ENCODE measurements at places on chromosomes 2 and 18.

DNA sequence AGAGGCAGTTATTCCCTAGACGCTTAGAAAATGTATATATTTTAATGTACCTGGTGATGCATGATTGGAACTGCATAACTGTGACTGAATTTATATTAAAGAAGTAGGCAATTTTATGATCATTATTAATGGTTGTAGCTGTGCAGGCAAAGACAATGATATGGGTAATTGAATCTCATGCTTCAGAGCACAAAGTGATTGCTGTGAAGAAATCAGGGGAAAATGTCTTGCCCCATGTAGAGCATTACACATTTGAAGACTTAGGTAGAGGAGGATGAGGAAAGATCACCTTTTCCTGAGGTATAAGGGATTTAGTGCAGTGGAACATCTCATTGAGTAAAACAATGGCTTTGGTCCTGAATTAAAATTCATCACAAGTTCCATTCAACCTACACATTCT lies 246.8 kb upstream of the DCC start:
- no peak for DNase-seq

DNA sequence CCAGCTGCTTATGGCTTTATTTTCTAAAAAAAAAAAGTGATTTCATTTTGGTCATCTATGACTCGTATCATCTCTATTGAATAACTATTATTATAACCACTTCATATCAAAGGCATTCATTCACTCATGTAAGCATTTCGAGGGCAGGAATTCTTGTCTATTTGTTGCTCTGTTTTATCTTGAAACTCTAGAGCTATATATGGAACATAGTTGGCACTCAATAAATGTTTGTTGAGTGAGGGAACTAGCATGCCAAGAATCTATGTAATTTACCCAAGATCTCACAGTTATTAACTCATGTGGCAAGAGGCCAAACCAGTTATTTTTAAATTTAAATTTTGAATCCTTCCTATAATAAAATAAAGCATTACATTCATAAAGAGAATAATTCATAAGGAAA lies 470.1 kb downstream of the TMX3 start:
- DNase-seq, result no peak

GRCh38 chr2:219076253-219076652 lies 15.5 kb upstream of the IHH start:
- no peak for DNase-seq

DNA sequence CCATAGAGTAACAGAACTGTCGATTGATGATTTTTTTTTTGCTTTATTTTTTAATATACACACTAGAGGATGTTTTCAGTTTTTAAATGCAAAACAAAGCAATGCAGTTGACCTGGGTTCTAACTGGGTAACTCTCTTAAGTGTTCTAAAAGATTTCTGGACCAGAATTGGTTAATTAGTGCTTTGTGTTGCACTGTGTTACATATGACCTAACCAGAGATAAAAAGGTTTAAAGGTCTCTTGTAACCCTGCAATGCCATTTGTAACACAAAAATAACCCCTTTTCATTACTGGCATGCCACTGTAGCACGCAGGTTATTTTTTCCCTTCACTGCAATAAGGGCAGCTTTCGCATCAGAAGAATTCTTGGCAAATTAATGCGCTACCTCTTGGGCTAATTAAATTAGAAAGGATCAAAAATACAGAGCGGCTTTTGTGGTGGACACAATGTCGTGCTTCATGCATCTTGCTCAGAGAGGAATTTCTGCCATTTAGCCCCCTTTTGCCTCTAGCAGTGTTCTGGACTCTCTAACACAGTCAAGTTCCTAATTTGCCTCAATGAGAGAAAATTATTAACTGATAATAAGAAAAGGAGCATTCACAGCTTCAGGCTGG lies 250.8 kb upstream of the ZEB2 start:
- no peak for DNase-seq

GRCh38 chr2:15096873-15097272 lies 464.3 kb downstream of the NBAS start:
- no peak for DNase-seq

- no peak for DNase-seq
Measured at GRCh38 chr18:64402636-64403035, 253.7 kb upstream of the LINC00305 start.

DNA sequence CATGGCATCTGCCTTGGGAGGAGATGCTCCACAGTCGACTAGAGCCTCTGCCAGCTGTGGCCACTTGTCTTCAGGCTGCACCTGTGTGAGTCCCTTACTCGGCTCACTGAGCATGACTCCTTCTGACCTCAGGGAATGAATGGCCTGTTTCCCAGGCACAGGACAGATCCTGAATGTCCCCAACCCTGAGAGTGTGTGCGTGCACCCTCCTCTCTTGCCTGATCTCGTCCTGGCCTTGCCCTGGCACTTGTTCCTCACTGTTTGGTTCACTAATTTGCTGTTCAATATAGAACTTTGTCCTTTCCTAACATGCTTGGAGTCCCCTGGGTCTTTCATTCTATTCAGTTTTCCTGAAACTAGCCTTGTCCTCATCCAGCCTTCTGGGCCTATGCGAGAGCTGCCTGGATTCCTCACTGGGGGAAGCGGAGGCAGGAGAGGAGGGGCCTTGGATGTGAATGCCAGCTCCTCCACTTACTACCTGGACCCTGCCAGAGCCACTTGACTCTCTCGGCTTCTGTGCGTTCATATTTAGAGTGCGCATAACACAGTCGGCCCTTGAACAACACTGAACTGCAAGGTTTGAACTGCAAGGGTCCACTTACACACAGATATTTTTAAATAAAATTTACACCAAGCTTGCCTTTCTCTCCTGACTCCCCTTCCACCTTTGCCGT lies 184.8 kb downstream of the ACKR3 start:
- DNase-seq, result no peak

- no peak for DNase-seq
Measured at GRCh38 chr2:85971366-85971765, 82.6 kb upstream of the ST3GAL5 start.

- DNase-seq, result no peak
Measured at GRCh38 chr2:182581196-182581935, 134.7 kb upstream of the DNAJC10 start.

GRCh38 chr2:107932979-107933378 lies 53.3 kb upstream of the SLC5A7 start:
- DNase-seq, result no peak

- no peak for DNase-seq
Measured at GRCh38 chr2:45285771-45286390, 276.6 kb upstream of the SIX2 start.

- DNase-seq, result peak; percentile 5
Measured at GRCh38 chr2:178891265-178891958, 84.2 kb upstream of the TTN start.

- DNase-seq, result no peak
Measured at GRCh38 chr2:235048549-235048948, 96.7 kb downstream of the SH3BP4 start.

DNA sequence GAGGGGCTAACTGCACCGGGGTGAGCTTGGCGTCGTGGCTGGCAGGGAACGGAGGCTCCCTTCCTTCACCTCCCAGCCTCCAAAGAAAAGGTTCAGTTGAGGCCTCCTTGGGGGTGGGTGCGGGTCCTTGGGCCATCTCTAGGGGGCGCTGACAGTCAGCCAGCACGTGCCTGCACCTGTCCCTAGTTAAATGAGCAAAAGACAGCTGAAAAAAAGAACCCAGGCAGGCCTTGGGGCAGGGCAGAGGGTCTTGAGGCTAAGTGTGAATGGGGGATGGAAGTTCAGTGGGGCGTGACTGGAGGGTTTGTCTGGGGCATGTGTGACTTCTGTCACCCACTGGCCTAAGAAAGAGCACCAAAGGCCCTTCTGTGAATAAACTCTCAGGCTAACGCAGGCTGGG lies 56.4 kb downstream of the ZFP36L2 start:
- peak; percentile 57 for DNase-seq

DNA sequence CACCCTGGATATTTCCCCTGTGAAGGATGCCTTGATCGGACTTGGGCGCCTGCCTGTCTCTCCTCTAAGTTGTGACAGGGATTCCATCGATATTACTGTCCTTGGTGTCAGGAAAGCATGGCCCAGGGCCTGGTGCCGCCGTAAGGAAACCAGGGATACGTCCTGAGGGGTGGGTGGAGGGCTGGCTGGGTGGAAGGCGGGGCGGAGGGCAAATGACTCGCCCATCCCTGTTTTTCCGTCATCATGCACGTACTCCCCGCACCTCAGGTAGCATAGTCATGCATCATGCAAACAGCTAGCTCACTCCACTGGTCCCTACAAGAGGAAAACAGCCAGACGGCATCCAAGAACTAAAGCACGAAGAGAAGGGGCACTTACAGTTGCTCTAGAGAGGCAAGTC lies 57.1 kb downstream of the PXDN start:
- DNase-seq, result no peak

DNA sequence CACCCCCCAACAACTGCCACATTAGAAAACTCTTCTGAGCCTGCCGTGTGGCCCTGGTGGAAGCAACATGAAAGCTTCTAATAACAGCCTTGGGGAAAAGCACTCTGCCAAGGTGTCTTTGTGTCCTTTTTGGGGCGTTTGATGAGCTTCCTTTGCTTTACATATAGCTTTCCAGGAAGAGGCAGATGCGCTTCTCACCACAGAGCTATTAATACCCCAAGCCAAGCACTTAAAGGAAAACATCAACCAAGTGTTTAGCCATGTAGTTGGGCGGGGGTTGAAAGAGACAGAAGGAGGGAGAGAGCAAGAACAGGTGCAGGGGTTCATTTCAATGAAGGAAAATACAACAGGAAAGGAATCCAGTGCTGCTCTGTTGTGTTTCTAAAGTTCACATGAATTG lies 176.1 kb downstream of the VAPA start:
- no peak for DNase-seq

DNA sequence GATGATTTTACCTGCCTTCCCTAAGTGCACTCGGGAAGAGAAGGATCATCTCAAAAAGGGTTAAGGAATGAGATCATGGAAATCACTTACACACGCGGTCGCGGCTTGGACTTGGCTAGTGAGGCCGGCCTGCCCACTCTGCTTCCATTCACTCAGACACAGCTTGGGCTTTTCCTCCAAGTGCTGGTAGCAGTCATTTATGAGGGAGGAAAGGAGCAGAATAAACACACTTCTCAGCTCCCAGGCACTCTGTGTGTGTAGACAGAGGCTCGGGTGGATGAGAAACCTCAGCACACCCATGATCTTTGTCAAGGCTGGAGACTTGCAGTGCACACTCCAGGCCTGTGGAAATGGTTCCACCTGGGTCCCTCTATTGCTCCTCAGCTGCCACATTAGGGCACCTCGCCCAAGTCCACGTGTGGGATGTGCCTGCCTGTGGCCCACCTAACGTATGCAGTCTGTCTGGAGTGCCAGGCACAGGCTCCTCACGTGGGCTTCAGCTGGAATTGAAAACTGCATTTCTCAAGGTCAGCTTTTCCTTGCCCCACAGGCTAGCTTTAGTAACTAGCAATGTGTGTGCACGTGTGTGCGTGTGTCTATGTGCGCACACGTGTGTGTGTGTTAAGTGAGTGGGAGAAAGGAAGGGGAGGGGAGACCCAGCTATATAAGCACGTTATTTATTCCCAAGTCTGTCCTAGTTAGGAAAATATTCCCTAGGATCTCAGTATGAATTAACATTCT lies 288.4 kb downstream of the SOX11 start:
- DNase-seq, result no peak

- no peak for DNase-seq
Measured at GRCh38 chr2:169073963-169074751, 4.8 kb downstream of the DHRS9 start.

DNA sequence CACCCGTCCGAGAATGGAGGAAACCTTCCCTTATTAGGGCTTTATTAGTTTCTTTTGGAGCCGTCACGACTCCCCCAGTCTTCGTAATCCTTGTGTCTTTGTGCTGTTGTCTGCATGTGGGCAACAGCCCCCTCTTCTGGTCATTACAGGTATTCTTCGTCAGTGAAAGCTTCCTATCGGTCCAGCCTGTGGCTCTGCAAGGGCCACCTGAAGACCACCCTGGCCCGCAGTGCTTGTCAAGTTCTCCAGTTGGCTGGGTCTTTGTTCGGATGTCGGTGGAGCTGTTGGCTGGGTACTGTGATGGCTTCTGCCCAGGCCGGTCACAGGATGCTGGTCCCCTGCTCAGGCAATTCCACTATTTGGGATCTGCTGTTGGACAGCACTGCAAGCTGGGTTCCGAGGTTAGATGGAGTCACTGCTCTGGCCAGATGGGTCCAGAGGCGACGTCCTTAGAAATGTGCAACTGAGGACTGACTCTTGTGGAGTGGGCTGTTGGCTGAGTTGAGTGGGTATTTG lies 19.2 kb downstream of the E2F6 start:
- peak; percentile 35 for DNase-seq

GRCh38 chr18:46332921-46333341 lies 228.7 kb downstream of the HAUS1 start:
- no peak for DNase-seq

GRCh38 chr2:44904578-44904977 lies 36.9 kb upstream of the SIX3 start:
- DNase-seq, result no peak

- DNase-seq, result no peak
Measured at GRCh38 chr2:235752846-235753245, 259.0 kb downstream of the AGAP1 start.

DNA sequence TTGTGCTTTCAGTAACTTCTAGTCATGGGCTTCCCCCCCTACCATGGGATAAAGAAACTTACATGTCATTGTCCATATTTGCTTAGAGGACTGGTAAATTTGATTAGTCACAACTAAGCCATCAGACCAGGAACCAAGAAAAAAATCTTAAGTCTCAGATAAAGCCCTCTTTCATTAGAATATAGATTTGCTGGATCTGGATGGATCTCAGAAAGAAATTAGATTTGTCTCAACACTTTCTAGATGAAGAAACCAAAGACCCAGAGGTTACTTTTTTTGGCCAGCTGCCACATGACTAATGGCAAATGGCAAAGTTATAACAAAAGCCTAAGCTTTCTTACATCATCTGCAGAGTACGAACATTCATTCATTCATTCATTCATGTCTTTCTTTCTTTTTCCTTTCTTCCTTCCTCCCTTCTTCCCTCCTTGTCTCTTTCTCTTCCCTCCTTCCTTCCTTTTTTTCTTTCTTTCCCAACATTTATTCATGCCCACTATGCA lies 60.2 kb downstream of the CDCA7 start:
- no peak for DNase-seq

DNA sequence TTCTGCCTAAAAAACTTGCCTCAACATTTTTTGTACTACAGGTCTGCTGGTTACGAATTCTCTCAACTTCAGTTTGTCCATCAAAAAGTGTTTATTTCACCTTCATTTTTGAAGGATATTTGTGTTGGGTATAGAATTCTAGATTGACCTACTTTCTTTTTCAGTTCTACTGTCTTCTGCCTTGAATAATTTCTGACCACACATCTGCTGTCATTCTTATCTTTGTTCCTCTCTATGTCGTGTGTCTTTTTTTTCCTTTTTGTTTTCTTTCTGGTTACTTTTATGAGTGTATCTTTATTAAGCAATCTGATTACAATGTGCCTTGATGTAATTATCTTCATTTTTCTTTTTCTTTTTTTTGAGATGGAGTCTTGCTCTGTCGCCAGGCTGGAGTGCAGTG lies 25.3 kb downstream of the ADCY3 start:
- no peak for DNase-seq

DNA sequence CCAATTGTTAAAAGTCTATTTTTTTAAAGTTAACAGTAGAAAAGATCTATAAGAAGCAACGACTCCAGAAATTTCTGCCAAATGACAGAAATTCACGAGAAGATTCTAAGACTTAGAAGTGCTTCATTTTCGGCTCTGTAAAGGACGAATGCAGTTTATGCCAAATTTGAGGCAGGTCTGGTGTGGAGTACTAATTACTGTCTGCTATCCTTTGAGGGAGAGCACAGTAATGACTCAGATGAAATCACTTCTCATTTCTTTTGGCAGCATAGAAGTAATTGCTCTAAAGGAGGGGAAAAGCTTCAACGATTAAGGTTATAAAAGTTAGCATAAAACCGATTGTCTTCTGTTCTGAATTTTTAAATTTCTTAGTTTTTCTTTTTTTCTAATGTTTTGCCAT lies 11.4 kb downstream of the G6PC2 start:
- DNase-seq, result no peak

All from GM12891 (cell line).